ENCODE measurements at places on chromosomes 1 and 21.

DNA sequence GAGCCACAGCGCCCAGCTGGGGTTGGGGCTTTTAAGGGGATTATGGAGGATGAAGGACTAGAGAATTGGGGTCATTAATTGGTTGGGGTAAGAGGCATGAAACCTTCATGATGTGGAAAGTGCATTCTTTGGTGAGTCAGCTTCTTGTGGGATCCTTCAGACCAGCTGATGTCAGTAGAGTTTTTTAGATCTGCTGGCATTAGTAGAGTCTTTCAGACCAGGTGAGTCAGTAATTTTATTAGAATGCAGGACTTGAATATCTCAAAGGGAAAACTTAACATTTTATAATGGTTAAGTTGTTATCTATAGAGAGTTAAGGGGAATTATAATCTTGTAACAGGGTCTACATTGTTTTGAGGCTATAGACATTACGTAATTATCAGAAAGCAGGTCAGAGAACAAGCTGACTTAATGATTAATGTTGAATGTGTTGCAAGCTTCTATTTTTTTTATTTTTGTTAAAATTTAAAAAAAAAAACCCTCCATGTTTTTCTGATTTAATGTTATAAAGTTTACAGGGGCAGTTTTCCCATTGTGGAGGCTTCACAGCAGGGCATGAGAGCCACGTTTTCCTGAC lies 160.9 kb upstream of the FMN2 start:
- no peak for DNase-seq

GRCh38 chr21:39103689-39104088 lies 79.6 kb downstream of the PSMG1 start:
- peak; percentile 57 for DNase-seq

- no peak for DNase-seq
These were observed 4.3 kb downstream of the NEK7 start for GRCh38 chr1:198160946-198161614.

DNA sequence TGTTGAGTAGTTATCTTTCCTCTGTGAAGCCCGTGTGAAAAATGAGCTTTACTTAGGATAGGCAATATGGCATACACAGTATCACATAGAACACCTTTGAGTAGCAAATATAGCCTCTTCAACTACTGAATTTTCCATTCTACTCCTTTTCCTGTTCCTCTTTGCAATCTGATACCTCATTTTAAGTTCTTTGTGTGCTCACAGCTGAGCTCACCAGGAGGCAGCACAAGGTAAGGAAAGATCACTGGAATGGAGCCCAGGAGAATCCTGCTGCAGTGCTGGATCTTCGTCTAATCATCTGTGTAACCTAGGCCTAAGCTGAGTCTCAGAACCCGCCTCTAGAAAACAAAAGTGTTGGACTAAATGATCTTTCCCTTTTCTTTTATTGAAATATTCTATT lies 171.0 kb downstream of the LRRC40 start:
- DNase-seq = peak; percentile 63

- no peak for DNase-seq
These were observed 736 bp upstream of the ZMPSTE24 start for GRCh38 chr1:40257313-40257687.

- no peak for DNase-seq
These were observed 2.2 kb upstream of the FOXD3 start for GRCh38 chr1:63320022-63320721.

- DNase-seq = no peak
These were observed 3.5 kb downstream of the HDGF start for GRCh38 chr1:156747742-156748669.

- peak; percentile 50 for DNase-seq
These were observed 191.5 kb downstream of the SDCCAG8 start for GRCh38 chr1:243447347-243447746.

- DNase-seq = peak; percentile 22
These were observed 71.0 kb downstream of the DHRS3 start for GRCh38 chr1:12546771-12547585.

DNA sequence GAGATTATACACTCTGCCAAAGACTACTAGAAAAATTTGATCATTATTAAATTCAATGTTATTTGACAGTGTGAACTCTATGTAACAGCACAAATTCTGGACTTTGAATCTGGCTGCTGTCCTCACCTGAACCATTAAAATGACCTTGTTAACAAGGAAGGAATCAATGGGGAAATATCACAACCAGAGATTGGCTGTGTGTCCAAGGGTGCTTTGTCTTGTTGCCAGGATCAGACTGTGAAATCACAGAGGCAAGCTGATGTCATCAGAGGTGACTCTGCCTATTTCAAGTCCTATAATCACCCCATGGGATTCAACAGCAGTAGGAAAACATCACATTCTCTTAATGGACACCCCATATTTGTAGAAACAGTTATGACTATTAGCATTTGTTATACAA lies 46.8 kb downstream of the ADAMTS5 start:
- DNase-seq = peak; percentile 13

GRCh38 chr21:40675017-40675416 lies 171.9 kb downstream of the DSCAM start:
- no peak for DNase-seq

- no peak for DNase-seq
These were observed 243 bp downstream of the ADAM15 start for GRCh38 chr1:155051342-155051776.

DNA sequence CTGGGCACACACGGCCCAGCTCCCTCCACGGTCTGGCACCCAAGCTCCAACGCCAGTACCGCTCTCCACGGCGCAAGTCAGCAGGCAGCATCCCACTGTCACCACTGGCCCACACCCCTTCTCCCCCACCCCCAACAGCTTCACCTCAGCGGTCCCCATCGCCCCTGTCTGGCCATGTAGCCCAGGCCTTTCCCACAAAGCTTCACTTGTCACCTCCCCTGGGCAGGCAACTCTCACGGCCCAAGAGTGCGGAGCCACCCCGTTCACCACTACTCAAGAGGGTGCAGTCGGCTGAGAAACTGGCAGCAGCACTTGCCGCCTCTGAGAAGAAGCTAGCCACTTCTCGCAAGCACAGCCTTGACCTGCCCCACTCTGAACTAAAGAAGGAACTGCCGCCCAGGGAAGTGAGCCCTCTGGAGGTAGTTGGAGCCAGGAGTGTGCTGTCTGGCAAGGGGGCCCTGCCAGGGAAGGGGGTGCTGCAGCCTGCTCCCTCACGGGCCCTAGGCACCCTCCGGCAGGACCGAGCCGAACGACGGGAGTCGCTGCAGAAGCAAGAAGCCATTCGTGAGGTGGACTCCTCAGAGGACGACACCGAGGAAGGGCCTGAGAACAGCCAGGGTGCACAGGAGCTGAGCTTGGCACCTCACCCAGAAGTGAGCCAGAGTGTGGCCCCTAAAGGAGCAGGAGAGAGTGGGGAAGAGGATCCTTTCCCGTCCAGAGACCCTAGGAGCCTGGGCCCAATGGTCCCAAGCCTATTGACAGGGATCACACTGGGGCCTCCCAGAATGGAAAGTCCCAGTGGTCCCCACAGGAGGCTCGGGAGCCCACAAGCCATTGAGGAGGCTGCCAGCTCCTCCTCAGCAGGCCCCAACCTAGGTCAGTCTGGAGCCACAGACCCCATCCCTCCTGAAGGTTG lies 97.6 kb downstream of the PIK3R3 start:
- DNase-seq = no peak

- no peak for DNase-seq
These were observed 1412.7 kb downstream of the KCNT2 start for GRCh38 chr1:195195423-195196057.

DNA sequence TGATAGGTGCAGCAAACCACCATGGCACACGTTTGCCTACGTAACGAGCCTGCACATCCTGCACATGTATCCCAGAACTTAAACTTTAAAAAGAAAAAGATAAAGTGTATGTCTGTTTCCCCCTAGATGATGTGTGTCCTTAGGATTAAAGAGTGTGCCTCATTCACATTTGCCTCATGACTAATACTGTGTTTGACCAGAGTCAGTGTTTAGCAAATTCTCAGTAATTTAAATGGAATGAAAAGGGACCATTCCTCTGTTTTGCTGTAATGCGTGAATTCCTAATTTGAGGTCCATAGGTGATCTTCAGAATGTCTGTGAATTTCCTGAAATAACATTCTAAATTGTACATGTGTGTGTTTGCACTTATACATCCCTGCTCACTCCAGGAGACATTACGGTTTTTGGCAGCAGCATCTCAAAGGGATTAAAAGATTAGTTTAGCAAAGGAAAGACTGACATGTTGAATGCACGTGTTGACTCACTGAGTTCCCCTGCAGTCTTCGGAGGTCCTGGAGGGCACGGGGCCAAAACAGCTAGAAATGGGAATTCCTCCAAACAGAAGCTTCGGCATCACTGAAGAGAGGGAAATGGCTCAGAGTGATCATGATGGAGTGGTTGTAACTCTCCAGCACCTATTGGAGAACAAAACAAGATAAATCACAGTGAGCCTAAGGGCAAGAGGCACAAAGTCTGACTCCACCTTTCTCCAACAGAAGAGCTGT lies 19.1 kb upstream of the SLC35F3 start:
- DNase-seq = no peak

DNA sequence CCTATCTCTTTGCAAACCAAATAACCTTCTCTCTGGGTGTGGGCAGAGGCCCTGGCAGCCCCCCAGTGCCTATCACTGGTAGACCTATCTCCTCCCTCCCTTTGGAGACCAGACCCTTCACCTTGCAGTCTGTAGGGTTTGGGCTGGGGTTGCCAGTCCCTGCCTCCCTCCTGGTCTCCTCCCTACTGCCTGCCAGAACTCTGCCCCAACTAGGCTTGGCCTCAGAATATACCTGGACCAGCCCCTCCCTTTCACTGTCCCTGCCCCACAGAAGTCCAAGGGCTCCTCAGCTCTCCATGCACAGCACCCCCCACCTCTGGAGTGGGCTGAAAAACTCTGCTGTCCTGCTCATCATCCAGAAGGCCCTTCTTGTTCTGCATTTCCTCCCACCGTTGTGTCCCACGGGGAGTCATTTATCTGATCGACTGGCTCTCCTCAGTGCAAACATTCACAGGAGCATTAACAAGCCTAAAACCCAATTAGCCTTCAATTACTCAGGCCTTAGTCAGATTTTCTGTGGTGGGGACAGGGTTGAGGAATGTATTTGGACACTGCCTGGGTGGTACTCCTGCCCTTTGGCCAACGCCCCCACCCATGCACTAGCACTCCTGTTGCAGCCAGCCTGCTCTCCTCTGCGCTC lies 27.7 kb upstream of the DMBX1 start:
- no peak for DNase-seq

DNA sequence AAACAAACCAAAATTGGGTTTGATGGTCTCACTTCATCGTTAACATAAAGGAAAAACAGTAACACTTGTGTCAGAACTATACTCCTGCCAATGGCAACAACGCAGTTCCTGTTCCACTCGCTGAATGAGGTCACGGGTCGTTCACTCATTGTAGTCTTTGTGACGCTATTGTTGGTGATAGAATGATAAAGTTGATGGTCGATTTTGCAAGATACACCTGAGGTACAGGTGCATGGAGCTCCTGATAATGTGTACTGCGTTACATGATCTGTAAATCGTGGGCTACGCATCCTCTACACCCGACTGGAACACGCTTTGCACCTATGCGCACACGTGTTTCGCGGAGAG lies 391 bp upstream of the CENPS start:
- DNase-seq = no peak

Measured in fibroblast of gingiva (primary cell).